ENCODE measurements at places on chromosomes 6 and 20.

DNA sequence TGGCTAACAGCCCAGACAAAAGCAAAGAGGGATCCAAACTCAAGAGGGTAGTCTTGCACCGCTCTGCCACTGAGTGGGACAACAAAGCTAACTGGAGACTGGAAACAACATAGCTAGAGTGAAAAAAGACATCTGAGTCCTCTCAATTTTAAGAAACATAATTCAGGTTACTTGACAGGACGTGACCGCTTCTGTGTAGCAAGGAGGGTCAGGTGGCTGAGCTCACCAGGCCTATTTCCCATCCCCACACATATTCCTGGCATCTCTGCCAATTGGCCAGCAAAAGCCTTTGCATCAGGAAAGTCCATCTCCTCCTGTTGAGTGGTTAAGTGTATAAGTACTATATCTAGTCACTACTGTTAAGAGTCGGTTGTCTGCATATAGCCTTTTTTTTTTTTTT is 25.3 kb upstream of the TBC1D20 start:
- no peak for DNase-seq

DNA sequence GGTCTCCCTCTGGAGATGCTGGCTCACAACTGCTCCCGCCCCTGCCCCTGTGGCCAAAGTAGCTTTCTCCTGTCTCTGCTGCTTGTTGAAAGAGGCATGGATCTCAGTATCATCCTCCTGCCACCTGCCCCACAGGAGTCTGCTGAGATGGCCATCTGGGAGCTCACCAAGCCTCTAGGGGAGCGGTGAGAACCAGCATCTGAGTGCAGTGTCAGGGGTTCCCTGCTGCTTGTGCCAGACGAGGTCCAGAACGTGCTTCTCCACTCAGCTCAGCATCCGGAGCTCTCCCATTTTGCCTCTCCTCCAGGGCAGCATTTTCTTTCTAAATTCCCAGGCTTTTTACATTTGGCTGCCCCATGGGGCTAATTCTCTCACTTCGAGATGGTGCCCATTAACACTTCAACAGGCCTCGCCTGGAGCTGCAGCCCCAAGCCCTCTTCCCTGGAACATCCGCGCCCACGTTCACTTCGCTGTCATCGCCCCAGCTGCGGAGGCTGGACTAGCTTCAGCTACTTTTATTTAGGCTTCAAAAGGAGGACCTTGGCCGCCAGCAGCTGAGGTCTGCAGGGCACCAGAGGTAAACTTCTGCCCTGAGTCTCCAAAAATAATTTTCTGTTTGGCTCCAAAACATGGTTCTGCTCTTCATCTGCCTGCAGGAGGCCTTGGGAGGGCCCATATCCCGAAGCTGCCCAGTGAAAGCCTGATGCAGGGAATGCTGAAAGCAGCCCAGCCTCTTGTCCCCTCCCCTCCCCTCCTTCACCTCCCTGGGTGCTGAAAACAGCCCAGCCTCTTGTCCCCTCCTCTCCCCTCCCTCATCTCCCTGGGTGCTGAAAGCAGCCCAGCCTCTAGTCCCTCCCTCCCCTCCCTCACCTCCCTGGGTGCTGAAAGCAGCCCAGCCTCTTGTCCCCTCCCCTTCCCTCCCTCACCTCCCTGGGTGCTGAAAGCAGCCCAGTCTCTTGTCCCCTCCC is 25.2 kb upstream of the MLN start:
- no peak for DNase-seq

- no peak for DNase-seq
Measured at GRCh38 chr6:170199716-170200115, 91.2 kb downstream of the DLL1 start.

DNA sequence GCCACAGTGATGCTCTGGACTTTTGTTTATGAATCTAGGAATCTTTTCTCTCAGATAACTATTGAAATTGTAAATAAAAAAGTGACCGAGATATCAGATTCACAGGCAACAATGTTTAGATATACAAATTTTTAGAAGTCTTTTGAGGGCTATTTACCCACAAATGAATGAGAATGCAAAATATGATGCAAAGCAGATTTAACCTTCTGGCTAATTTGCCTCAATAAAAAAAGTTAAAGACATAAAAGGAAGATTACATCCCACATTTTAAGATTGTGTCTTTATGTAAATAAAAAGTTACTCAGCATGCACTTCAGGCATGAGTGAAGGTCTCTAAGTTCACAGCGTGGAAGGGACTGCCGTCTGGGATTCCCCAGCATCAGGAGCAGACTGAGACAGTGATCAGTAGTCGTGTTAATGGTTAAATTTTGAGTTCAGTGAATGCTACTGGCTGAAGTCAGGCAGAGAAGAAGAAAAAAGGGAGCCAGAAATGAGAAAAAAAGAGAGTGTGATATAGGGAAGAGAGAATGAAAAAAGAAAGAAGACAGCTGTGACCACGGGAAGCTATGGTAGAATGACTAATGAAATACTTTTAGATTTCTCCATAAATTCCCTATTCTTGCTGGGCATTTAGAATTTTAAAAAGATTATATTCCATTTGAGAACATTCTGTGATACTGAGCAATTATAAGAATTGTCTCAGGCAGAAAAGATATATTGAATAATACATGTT is 93.6 kb downstream of the MYB start:
- no peak for DNase-seq

- DNase-seq, result no peak
Measured at GRCh38 chr20:36496707-36497669, 44.3 kb upstream of the MYL9 start.

DNA sequence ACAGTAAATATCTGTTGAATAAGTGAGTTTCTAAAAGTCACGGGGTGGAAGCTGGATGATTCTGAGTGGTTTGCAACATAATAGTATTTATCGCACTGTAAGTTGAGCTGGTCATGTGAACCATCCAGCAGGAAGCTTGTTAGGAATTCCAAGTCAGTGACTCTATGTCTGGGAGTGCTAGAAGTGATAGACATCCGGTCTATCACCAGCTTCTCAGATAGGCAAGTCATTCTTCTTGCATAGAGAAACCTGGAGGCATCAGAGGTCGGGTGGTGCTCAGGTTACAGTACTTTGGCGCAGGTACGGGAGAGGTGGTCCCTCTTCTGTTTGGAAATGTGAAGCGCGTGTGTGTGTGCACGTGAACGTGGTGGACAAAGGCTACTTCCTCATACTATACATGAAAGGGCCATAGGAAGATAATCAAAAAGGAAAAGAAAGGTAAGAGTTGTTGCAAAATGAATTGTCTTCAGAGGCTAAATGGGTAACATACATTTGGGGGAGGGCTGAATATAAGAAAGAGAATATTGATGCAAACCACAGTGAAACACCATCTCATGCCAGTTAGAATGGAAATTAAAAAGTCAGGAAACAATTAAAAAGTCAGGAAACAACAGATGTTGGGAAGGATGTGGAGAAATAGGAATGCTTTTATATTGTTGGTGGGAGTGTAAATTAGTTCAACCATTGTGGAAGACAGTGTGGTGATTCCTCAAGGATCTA is 299.3 kb upstream of the ZFP64 start:
- DNase-seq, result no peak

- no peak for DNase-seq
Measured at GRCh38 chr6:14464055-14464454, 346.5 kb downstream of the CD83 start.

DNA sequence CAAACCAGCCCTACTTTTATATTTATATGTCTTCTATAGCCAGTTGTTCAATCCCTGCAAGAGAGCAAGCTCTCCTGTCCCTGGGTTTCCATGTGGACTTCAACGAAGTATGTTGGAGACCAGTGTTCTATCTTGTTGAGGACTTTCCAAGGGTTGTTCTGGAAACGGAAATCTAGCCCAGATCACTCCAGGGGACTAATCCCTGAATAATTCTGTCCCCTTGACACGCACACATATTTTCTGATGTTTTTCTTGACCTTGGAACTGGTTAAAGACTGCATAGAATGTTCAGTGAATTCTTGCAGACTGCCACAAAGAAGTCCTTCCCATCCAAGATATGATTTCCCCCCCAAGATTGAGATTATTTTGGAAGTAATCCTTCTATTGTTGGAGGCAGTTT is 9.5 kb upstream of the MYLK2 start:
- no peak for DNase-seq

DNA sequence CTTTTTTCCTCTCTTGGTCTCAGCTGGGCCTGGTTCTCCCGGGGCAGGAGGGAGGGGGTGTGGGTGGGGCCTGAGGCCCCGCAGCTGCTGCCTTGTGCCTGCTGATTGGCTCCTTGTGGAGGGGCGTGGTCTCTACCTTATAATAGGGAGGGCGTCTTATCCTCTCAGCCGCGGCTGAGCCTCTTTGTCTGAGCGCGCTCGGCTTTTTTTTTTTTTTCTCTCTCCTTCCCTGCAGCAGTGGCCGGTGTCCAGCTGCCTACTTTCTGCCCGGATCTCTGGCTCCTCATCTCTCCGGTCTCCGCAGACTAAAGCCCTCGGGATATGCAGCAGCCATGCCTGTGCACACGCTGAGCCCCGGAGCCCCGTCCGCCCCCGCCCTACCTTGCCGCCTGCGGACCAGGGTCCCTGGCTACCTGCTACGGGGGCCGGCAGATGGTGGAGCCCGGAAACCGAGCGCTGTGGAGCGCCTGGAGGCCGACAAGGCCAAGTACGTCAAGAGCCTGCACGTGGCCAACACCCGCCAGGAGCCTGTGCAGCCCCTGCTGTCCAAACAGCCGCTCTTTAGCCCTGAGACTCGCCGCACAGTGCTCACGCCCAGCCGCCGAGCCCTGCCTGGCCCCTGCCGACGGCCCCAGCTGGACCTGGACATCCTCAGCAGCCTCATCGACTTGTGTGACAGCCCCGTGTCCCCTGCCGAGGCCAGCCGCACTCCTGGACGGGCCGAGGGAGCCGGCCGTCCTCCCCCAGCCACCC is 11.1 kb downstream of the FAM110A start:
- DNase-seq, result peak; percentile 98

- peak; percentile 87 for DNase-seq
Measured at GRCh38 chr6:24494821-24495795, at the start of gene ALDH5A1. ALDH5A1 (plus strand) TSS chr6:24494969; CDS start chr6:24494997, 28 bp downstream.

DNA sequence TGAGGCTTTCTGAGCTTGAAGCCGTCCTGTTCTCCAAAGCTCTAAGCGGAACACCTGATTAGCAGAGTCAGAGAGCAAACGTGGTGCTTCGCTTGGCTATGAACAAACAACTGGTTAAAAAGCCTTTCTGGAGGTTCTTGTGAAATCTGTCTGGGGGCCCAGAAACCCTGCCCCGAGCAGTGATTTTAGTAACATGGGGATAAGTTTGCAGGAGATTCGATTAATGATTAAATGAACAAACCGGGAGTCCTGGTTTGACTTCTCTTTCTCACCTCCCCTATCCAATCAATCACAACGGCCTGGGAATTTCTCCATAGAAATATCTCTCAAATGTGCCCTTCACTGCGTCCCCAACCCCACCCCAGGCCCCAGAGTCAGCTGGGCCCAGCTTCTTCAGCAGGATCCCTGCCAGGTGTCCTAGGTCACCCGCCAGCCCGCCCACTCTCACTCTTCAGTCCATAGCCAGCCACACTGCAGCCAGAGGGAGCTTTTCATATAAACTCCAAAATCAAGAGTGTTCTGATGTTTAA is 43.6 kb downstream of the ZDHHC14 start:
- DNase-seq, result no peak

GRCh38 chr6:38679668-38680067 is 23.3 kb downstream of the GLO1 start:
- no peak for DNase-seq

Measured in D341Med (cell line).